ENCODE measurements at places on chromosomes 1 and 21. TPM values are rescaled to one million over a fixed set of nuclear protein-coding genes. Genes with fewer than 3 reads are reported as not detected.

DNA sequence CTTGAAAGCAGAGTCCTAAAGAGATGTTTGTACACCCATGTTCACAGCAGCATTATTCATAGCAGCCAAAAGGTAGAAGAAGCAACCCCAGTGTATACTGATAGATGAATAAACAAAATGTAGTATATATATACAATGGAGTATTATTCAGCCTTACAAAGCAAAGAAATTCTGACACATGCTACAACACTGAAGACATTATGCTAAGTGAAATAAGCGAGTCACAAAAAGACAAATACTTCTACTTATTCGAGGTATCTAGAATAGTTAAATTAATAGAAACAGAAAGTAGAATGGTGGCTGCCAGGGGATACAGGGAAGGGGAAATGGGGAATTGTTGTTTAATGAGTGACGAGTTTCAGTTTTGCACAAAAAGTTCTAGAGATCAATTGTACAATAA lies 23.5 kb downstream of the COP1 start:
- peak overlapping the region; percentile 46 for H3K27ac ChIP-seq
- no peak overlapping the region for H3K4me3 ChIP-seq
- H3K27me3 ChIP-seq, result no peaks in the 10 kb centered on the region

- no peak for DNase-seq
- peaks cover 57% of the 10 kb centered on the region for H3K27me3 ChIP-seq
- no peak overlapping the region for H3K4me3 ChIP-seq
- no peak overlapping the region for H3K27ac ChIP-seq
These were observed 27.7 kb downstream of the CR1L start for GRCh38 chr1:207672522-207673130.

DNA sequence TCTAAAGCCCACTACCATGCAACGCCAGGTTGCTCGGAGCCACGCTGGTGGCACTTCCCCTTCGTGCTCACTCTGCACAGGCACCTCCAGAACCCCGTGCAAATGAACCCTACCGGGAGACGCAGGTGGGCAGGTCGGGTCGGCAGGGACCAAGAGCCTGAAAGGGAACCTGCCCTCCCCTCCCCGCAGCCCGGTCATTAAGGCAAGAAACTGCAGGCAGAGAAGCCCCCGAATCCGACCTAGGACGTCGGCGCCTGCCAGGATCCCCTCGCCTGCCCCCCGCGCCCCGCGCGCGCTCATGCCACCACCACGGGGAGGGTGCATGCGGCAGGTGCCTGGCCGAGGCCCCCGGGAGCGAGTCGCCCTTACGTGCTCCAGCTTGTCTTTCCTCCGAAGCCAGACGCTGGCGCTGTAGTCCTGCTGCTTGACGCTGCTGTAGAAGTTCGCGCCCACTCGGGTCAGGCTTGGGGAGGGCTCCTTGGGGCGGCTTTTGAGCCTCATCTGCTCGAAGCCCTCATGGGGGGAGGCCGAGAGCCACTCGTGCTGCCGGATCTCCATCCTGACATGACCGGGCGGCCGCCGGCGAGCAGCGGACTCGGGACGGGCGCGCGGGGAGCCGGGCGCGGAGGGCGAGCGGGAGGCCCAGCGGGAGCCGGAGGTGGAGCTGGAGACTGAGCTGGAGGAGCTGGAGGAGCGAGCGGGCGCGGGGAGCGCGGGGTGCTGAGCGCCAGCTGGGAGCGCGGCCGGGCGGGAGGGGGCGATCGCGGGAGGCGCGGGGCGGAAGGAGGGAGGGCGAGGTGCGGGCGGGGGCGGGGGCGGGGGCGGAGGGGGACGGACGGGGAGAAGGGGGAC lies 552 bp downstream of the PLD5 start:
- DNase-seq, result peak; percentile 6
- no peak overlapping the region for H3K27ac ChIP-seq
- H3K36me3 ChIP-seq, result no peaks in the 10 kb centered on the region
- H3K27me3 ChIP-seq, result peaks cover 68% of the 10 kb centered on the region
- H3K4me1 ChIP-seq, result peaks cover 9% of the 10 kb centered on the region

GRCh38 chr1:186662752-186663151 lies 17.5 kb downstream of the PTGS2 start:
- no peaks in the 10 kb centered on the region for H3K36me3 ChIP-seq
- H3K27me3 ChIP-seq, result peaks cover 10% of the 10 kb centered on the region
- no peak overlapping the region for H3K27ac ChIP-seq
- H3K4me1 ChIP-seq, result no peaks in the 10 kb centered on the region
- H3K4me3 ChIP-seq, result no peak overlapping the region
- no peak for DNase-seq

GRCh38 chr1:93908394-93909145 lies 660 bp downstream of the GCLM start:
- H3K27ac ChIP-seq, result peak overlapping the region; percentile 64
- H3K4me3 ChIP-seq, result peak overlapping the region; percentile 80
- H3K27me3 ChIP-seq, result no peaks in the 10 kb centered on the region
- H3K4me1 ChIP-seq, result peaks cover 35% of the 10 kb centered on the region
- H3K36me3 ChIP-seq, result peaks cover 4% of the 10 kb centered on the region

DNA sequence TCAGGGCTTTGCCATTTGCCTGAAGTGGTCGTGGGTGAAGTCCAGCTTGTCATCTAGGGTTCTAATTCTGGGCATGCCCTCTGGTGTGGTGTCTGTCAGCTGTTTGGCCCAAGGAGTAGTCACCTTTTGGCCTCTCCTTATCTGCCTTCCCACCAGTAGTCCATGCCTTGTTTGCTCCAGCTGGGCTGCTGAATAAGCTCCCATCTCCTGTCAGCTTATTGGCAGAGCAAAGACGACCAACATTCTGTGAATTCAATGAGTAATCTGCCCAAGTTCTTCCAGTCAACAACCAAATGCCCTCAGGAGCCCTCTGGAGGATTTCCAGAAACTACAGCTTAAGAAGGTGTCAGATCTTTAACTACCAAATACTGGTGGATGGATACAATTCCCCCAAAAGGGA lies 7.0 kb downstream of the BCAN start:
- H3K27me3 ChIP-seq, result peaks cover 89% of the 10 kb centered on the region
- H3K27ac ChIP-seq, result no peak overlapping the region
- no peak for DNase-seq
- H3K4me3 ChIP-seq, result no peak overlapping the region

DNA sequence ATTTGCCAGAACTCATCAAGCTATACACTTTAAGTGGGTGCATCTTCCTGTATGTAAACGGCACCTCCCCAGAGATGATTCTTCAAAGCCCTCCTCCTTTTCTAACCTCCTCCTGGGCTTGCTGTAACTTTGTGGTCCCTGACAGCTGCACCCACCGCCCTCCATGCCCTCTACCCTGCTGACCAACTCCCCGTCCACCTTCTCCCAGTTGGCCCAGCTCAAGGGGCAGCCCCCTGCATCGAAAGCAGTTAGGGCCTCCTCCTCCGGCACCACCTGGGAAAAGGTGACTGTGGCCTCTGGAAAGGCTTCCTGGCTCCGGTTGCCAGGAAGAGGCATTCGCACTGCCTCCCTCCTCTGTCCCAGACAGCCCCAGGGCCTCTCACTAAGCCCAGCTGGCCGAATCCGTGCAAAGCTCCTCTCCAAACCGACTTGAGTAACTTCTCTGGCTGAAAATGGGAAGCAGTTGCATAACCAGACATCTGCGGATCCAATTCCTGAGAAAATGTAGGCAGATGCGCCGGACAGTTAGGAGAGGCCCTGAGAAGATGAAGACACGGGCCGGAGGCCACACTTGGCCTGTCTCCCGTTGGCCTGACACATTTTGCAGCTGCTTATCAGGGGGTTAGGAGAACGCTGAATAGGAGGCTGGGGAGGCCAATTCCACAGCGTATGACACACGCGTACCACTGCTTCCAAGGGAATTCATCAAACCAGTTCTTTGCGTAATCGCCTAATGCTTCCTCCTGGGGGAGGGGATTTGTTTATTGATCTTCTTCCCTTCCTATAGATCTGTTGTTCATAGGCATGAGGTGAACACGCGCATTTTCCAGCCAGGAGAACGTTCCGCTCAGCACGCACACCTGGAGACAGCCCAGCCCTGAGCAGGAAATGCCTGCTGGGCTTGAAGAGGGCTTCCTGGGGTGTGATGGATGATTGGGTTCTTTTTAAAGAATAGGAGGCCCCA lies 48.7 kb upstream of the COL6A2 start:
- H3K27ac ChIP-seq, result no peak overlapping the region
- DNase-seq, result no peak
- H3K27me3 ChIP-seq, result no peaks in the 10 kb centered on the region
- no peaks in the 10 kb centered on the region for H3K36me3 ChIP-seq
- H3K4me1 ChIP-seq, result peaks cover 9% of the 10 kb centered on the region

DNA sequence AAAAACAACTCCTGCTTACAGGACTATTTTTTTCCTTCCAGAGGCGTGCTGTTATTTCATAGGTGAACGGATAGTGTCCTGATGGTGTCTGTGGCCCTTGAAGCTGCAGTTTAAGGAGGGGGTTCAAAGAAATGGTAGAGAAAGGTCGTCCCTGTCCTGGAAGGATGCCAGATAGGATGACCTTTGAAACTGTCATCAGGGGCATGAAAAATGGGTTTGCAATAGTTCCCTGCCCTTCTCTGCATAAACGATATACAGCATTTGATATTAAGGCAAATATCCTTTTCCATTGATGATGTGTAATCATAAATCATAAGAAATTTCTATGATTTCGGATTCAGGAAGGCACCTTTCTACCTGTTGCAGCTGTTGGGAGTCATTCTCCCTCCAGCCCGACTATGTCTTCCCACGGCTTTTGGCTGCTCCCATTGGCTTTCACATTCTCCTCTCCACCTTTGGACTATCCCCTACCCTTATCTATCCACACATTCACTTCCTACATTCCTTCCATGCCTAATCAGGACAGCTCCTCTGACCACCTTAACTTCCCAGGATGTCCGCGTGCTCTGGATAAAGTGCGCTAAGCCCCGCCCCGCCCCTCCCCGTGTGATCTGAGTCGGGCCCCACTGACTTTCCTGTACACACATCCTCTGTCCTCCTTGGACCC lies 209.8 kb downstream of the DISC1 start:
- no peak for DNase-seq
- no peaks in the 10 kb centered on the region for H3K4me1 ChIP-seq
- no peak overlapping the region for H3K4me3 ChIP-seq
- no peak overlapping the region for H3K27ac ChIP-seq

DNA sequence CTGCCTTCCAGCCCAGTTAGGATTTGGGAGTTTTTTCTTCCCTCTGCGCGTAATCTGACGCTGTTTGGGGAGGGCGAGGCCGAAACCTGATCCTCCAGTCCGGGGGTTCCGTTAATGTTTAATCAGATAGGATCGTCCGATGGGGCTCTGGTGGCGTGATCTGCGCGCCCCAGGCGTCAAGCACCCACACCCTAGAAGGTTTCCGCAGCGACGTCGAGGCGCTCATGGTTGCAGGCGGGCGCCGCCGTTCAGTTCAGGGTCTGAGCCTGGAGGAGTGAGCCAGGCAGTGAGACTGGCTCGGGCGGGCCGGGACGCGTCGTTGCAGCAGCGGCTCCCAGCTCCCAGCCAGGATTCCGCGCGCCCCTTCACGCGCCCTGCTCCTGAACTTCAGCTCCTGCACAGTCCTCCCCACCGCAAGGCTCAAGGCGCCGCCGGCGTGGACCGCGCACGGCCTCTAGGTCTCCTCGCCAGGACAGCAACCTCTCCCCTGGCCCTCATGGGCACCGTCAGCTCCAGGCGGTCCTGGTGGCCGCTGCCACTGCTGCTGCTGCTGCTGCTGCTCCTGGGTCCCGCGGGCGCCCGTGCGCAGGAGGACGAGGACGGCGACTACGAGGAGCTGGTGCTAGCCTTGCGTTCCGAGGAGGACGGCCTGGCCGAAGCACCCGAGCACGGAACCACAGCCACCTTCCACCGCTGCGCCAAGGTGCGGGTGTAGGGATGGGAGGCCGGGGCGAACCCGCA lies at the start of gene PCSK9:
PCSK9 (plus strand) TSS at position 207 of the 741 bp plus-strand sequence; CDS start at position 497, 290 bp downstream.
- H3K27me3 ChIP-seq, result peaks cover 73% of the 10 kb centered on the region
- no peaks in the 10 kb centered on the region for H3K36me3 ChIP-seq
- no peak for DNase-seq
- no peak within 1 kb of the TSS for H3K27ac ChIP-seq

- no peaks in the 10 kb centered on the region for H3K36me3 ChIP-seq
- DNase-seq, result no peak
- H3K27ac ChIP-seq, result no peak overlapping the region
- H3K4me3 ChIP-seq, result no peak overlapping the region
- H3K27me3 ChIP-seq, result peaks cover 22% of the 10 kb centered on the region
These were observed 4.3 kb downstream of the AMPD1 start for GRCh38 chr1:114691061-114691460.

OR6N1 gene
- total RNA-seq, result not detected

UBIAD1 gene
- total RNA-seq, result 39.1 TPM

SSX2IP gene
- total RNA-seq, result 12.4 TPM

CFHR2 gene
- total RNA-seq, result not detected

LORICRIN gene
- total RNA-seq, result not detected

SLC22A15 gene
- 0.54 TPM for total RNA-seq

All from activated naive CD8-positive, alpha-beta T cell treated with anti-CD3 and anti-CD28 coated beads for 36 hours (primary cell).